ENCODE measurements at places on chromosomes 1 and 21.

DNA sequence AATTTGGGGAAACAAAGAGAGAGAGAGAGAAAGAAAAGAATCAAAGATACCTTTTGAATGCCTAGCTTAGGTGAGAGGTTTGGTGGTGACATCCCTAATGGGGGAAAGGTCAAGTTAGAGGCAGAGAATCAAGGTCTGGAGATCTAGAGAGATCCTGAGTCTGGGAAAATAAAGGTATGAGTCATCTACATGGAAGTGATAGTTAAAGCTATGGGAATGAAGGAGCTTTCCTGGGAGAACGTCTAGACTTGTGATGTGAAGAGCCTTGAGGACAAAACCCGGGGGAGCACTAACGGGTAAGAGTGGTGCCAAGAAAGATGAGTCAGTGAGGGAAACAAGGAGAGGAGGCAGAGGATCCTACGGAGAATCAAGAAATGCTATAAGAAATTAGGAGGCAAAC, 110.8 kb upstream of the RUNX1 start:
- DNase-seq = no peak

DNA sequence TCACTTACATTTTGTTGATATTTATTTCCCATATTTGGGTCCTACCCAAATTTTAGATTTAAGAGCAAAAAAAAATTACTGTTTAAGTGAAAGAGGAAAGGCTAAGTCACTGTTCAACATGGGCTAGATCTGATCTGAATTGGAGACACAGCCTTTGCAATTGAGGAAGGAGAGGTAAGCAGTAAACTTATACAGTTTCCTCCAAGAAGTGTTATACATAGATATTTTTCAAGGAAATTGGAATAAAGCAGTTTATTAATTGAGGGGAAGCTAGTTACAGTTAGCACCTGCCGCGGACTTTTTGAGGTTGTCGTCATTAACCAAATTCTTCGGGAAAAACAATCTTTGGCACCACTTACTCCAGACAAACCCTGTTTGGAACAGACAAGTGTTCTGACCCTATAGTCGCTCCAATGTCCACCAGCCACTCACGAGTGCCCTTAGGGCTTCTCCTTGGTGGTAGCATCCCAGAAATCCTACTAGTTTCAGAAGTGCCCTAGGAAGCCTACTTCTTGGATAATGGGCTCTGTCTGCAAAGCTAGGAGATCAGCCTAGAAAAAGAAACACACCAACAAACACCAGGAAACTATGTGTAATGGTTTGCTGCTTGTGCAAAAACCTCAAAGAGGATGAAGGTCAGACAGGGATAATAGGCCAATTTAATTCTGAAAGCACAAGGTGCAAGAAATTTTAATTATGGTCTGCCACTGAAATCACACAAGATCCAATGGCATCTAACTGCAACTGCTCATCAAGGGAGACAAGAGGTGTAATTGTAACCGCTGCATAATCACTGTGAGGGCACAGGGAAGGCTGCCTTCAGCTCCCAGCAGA, 2.5 kb downstream of the WLS start:
- DNase-seq = no peak

- DNase-seq = no peak
Measured at GRCh38 chr1:18041685-18042355, 65.8 kb upstream of the IGSF21 start.

- no peak for DNase-seq
Measured at GRCh38 chr1:28457678-28458077, 48.2 kb upstream of the RCC1 start.

DNA sequence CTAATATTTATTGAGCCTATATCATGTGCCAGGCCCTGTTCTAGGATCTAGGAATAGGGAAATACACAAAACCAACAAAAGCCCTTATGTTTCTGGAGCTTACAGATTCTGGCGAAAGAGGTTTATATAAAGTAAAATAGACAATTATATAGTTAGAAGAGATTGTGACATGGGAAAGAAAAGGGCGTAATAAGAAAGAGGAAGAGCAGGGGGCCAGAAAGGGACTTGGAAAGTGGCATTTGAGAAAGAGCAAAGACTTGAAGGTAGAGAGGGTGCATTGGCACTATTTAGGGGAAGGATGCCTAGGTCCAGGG, 322.5 kb upstream of the FAM78B start:
- DNase-seq = no peak

GRCh38 chr1:67957066-67957465, 93.4 kb downstream of the DIRAS3 start:
- no peak for DNase-seq

DNA sequence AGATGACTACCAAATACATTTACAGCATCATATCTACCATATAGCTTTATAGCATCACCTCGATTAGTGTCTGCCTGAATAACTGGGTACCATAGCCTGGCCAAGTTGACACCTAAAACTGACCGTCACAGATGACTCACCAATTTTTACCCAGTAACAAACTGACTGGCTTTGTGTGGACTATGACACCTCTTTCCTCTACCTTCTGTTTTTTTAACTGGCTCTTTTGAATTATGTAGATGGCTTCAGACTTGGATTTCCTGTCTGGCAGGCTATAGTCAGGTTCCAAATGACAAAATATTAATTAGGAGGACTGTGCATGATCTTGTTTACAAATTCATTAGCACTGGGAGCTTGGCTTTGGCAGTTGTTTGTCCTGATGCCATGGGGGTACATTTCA, 360.3 kb downstream of the TGFB2 start:
- no peak for DNase-seq

DNA sequence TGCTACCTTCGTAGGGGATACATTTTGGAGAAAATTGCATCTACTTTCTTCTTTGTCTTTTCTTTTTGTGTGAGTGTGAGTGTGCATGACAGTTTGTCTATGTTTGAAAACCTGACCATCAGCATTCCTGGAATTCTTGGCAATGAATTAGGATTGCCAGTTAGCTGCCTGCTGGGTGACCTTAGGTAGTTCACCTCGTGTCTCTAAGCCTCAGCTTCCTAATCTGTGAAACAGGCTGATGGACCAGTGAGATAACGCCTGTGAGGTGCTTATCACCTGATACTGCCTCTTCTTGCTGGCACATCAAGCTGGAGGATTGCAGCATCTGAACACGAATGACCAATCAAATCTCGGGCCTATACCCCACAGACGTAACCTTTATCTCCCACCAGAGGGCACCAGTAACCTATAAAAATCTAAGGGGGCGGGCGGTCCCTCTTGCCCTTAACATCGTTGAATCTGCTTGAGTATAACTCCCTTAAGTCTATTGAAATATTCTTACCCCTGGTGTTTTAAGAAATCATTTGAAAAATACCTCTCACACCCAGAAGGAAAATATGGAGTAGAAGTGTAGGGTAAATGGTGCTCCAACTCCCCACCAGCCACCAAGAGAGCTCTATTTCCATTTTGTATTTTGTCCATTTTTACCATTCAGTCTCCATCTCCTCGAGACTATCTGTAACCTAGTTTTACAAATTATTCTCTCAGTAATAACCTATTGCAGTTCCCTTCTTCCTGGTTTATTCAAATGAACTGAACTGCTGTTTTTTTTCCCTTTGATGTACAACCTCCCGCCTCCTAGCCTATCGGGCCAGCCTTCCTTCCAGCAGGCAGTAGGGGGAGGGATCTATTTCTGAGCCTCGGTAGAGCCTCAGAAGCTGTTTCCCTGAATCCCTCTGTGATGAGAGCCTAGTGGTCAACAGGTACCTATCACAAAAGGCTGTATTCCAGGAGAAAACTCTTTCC, 49.7 kb downstream of the MDM4 start:
- no peak for DNase-seq

GRCh38 chr1:2215909-2216766, 12.0 kb upstream of the SKI start:
- DNase-seq = no peak

DNA sequence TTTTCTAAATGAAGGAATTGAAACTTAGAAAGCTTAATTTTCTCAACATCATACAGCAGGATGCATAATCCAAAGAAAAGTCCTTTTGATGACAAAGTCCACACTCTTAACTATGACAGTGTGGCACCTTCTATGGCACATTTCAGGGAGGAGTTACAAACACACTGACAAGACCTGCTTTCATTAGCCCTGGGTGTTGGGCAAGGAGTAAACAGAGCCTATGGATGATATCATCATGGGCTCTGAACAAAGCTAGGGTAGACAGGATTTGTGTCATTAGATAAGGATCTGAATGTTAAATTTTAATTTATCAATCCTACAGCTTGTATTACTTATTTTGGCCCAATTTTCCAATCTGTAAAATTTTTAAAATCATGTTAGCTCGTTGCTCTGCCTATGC, 62.6 kb upstream of the DENND1B start:
- DNase-seq = no peak

- DNase-seq = no peak
Measured at GRCh38 chr1:230916587-230917283, 48.4 kb upstream of the C1orf198 start.

- no peak for DNase-seq
Measured at GRCh38 chr1:5765997-5766913, 226.0 kb downstream of the NPHP4 start.

DNA sequence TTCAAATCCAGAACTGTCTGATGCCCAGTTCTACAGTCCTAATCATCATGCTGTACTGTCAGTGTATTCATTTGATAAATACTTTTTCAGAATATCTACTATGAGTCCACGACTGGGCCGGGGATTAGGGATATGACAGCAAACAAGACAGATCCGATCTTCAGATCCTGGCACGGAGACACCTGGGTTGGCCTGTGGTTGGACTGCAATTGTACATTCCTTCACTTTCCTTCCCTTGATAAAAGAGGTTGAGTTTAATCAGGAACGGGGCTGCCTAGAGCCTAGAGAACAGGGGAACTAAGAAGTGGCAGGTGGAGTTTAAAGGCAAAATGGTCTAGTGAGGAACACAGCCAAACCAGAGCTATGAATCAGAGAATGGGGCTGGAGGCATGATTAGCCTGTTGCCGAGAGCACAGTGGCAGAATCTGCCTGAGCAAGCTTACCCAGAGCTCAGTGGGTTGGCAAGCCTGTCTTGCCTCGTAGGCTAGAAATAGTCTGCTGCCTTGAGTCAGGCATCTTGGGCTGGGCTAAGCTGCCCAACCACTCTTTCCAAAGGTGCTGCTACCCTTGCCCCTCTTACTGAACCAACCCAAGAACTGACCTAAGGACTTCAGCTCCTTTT, 38.1 kb upstream of the PTCH2 start:
- no peak for DNase-seq

GRCh38 chr1:210328746-210329503, at the start of gene HHAT:
Gene HHAT (plus strand): TSS chr1:210328902. CDS start chr1:210348976, 20,074 bp downstream.
- peak; percentile 55 for DNase-seq

DNA sequence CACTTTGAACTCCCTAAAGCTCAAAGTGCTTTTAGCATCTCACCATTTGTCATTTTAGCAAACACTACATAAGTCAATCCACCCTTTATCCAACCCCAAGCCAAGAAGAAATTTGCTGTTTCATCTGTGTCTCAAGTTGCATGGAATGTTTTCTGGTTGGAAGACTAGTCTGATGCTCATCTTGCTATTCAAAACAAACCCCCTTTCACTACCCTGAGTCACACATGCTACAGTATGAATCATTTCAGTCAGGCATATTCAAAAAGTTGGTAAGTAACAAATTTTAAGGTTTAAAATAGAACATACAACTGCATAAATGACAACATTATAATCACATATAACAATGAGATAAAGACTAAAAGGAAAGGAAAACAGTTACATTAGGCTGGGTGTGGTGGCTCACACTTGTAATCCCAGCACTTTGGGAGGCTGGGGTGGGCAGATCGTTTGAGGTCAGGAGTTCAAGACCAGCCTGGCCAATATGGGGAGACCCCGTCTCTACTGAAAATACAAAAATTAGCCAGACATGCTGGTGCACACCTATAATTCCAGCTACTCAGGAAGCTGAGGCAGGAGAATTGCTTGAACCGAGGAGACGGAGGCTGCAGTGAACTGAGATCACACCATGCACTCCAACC, 38.7 kb downstream of the DSTYK start:
- DNase-seq = no peak

DNA sequence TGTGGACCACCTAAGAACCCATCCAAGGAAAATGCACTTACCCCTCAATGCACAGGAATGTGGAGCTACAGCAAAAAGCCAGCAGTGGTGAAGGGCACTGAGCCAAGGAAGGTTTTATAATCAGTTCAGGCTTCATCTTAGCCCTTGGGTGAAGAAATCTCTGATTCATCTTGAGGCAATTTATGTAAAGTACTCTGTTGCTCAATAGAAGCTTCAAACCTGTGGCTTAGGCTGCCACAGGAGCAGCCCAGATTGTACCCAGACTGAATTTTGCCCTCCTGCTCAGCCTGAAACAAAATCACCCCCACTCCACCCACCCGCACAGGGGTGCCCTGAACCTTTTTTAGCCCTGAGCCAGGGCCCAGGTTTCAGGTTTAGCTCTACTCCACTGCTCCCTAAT, at the start of gene S100A12:
Gene S100A12 (minus strand): TSS at position 111 of the 400 bp plus-strand sequence. CDS start 1,029 bp downstream, outside the sequence.
- DNase-seq = no peak

GRCh38 chr21:25080661-25081060, 526.6 kb downstream of the MRPL39 start:
- no peak for DNase-seq

DNA sequence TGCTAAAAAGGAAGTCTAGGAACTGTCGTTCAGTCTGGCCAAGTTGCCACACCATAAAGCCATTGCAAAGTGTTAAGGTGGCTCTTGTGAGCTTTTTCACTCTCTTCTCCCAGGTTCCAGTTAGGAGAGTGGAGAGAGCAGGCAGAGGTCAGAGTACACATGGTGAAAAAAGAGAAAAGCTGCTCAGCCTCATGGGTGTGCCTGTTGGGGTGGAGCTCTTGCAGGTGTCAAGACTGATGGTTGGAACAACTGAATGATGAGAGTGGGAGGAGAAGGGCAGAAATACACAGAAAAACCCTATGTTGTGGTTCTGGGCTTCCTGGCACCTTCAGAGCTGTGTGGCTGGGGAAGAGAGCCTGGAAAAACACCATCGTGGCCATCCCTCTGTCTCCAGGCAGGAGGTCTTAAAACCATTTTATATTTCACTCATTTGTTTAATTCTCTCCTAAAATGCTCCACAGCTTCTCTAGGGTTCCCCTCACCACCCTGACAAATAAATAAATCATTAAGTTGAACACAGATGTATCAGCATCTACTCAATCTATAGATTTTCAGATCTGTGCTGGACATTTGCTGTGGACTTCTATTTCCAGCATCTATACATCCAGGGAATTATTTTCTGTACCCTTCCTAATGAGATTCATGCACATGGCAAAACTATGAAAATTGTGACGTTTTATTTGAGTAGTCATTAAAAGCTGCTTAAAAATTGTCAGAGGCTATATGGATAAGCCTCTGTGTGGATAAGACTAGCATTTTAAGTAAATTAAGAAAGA, 17.5 kb downstream of the UBASH3A start:
- no peak for DNase-seq

GRCh38 chr1:116824631-116825206, 70.5 kb downstream of the CD2 start:
- no peak for DNase-seq

- no peak for DNase-seq
Measured at GRCh38 chr1:16957731-16958130, 22.7 kb downstream of the MFAP2 start.

- DNase-seq = no peak
Measured at GRCh38 chr1:184359909-184360308, 26.9 kb upstream of the C1orf21 start.

DNA sequence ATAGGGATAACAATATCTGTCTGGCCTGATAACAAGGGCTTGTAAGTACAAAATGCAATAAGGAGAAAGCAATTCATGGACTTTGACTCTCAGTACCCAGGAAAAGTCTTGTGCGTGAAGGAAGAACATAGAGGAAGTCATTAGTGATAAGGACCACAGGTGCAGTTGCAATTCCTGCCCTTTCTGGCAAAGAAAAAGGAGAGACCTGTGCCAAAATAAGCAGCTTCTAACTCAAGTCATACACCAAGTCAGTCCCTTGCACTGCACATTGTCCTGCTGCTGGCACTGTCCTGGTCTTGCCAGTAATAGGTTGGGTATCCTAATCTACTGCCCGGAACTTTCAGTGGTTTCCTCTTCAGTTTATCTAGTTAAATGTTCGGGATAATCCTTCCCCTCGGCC, 14.8 kb upstream of the SOD1 start:
- DNase-seq = no peak
